ENCODE measurements at places on chromosomes 4 and X.
A peak's percentile ranks its signal among the peaks of the same experiment; 100 is the strongest.

DNA sequence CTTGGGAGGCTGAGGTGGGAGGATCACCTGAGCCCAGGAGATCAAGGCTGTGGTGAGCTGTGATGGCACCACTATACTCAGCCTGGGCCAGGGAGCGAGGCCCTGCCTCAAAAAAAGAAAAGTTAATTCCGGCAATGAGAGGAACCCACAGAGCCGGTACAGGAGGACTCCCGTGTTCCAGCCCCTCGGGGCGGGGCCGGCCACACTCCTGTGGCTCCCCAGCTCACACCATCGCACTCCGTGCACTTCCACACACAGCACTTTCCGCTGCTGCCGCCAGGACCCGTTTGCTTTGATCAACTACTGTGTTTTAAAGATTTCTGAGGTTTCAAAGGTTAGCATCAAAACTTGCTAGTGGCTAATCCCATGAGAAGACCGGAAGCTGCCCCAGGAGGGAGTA is 171.7 kb downstream of the AFAP1 start:
- no peak for DNase-seq

GRCh38 chr4:122842984-122843531 is 16.4 kb downstream of the FGF2 start:
- DNase-seq, result no peak

DNA sequence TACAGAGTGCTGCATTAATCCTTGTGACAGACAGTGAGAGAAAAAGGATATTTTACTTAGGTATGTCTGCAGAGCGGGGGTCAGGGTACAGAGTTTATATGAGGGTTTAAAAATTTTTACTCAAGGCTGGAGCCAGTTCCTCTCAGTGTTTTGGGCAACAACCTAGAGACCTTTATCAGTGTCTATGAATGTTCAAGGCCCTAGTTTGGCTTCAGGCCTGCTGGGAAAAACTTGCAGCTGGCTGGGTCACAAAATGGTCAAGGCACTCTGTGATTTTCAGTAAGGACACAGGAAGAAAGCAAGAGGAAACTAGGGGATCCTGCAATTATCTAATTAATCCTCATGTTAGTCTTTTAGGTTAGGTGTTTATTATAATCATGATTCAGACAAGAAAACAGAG is 10.8 kb upstream of the C4orf54 start:
- no peak for DNase-seq

DNA sequence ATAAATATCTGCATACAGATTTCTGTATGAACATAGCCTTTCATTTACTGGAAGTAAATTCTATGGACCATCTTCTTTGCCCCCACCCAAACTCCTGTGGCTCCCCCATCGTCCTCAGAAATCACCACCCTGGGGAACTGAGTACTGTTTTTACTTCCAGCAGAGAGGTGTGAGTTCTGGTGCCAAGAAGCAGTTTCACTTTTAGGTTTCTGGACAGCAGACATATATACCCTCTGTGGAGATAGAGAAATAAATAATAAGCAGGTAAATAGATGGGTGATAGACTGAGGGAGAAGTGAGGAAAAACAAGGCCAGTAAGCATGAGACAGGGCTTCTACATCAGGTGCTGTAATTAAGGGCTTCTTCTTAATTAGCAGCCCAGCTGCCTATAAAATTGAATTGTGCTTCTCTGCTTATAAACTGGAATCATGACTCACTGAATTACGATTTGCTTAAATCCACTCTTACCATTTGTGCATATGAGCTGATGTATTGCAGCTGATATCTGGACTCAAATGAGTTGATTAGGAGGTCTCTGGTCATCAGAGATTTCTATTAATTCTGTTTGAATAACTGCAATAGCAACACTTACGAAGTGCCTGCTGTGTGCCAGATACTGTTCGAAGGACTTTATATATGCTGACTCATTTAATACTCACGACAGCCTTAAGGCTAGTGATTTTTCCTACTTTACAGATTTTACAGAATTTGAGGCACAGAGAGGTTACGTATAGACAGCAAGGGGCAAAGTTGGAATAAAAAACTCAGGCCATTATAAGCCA is 60.8 kb upstream of the DHX15 start:
- DNase-seq, result no peak

GRCh38 chr4:6803246-6803645 is 20.7 kb downstream of the KIAA0232 start:
- no peak for DNase-seq

DNA sequence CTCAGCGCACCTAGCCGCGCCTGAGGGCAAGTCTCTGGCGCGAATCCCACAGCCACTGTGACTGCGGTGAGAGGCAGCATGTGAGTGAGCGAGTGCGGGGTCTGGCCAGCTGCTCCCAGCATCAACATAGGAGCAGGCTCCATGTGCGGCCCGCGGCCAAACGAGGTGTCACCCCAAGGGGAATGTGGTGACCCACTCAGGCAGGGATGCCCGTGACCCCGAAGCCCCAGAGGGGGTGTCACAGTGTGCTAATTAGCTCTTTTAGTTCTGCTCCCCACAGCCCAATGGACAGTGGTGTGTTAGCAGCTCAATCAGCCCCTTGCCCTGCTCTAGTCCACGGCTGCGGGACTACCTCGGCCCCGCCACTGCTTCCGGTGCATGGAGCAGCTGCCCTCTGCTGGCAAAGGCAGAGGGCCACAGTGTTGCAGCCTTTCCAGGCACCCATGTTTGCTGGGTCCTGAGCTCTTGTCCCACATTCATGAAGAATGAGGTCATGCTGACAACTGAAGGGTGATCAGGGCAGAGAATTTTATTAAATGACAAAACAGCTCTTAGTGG is 61.4 kb downstream of the AGA start:
- peak; percentile 9 for DNase-seq

GRCh38 chr4:74395633-74396032 is 30.7 kb downstream of the EREG start:
- no peak for DNase-seq

GRCh38 chr4:70778888-70779422 is 57.2 kb downstream of the RUFY3 start:
- no peak for DNase-seq

All from hematopoietic multipotent progenitor cell treated with erythropoietin and hydrocortisone succinate and interleukin-3 and kit ligand, for 6 days (in vitro differentiated cells).